Caudate nucleus (tissue), 63 donors: ENCODE measurements at places on chromosomes 16 and 17.
A peak's percentile ranks its signal among the peaks of the same experiment; 100 is the strongest.

GRCh38 chr17:80647746-80648145, 103.1 kb downstream of the RPTOR start:
- DNase-seq: no peak

DNA sequence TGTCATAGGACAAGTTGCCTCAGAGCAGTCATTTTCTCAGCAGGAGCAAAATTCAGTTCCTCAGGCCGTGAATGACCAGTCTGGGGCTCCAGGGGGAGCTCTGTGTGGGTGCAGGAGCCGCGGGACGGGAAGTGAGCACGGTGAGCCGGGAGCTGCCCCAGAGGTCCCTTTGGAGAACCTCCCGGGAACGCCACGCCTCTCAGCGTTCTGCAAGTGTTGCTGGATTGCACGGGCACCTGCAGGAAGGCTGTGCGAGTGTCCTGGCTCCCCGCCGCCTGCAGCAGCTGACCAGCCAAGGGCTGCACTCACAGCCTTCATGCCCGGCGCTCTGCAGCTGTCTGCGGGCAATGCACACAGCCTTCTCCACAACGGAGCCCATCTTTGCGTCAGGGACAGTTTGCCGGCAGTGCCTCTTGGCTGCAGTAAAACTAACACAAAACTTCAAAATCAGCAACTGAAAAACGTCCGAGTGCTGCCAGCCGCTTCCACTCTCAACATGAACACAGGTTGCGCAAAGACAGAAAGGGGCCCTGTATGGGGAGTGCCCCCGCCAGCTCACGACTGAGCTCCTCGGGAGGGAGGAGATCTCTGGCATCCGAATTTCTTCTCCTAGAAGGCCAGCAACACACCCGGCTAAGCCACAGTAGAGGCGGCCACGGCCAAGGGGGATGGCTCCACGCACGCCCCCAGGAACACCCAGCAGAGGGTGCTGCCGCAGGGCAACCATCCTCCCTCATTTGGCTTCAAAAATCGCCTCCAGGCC, 16.0 kb downstream of the NDUFAF8 start:
- DNase-seq: no peak

- DNase-seq: no peak
Measured at GRCh38 chr16:6891496-6891895, 441.1 kb upstream of the RBFOX1 start.

GRCh38 chr16:4601036-4601863, 13.4 kb downstream of the UBALD1 start:
- peak; percentile 36 for DNase-seq

- DNase-seq: no peak
Measured at GRCh38 chr16:777826-778225, 10.4 kb downstream of the RPUSD1 start.

DNA sequence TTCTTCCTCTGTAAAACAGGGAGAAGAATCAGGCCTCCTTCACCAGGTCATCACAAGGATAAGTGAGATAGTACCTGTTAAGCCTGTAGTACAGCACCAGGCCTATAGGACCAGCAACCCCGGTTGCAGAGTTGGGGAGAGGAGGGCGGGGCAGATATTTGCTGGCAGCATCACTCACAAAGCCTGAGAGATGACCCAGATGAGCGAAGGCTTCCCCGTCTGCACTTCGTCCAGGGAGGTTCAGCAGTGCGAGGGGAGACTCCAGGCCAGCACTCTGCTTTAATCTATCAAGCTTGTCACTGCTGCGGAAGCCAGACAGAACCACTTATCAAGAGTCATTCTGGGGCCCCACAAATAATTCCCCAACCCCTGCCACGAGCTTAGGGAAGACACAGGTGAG, 15.8 kb upstream of the RBBP6 start:
- DNase-seq: no peak

- peak; percentile 17 for DNase-seq
Measured at GRCh38 chr17:1908699-1909309, 79.0 kb downstream of the RPA1 start.

- DNase-seq: no peak
Measured at GRCh38 chr16:30958175-30959079, 873 bp downstream of the SETD1A start.

DNA sequence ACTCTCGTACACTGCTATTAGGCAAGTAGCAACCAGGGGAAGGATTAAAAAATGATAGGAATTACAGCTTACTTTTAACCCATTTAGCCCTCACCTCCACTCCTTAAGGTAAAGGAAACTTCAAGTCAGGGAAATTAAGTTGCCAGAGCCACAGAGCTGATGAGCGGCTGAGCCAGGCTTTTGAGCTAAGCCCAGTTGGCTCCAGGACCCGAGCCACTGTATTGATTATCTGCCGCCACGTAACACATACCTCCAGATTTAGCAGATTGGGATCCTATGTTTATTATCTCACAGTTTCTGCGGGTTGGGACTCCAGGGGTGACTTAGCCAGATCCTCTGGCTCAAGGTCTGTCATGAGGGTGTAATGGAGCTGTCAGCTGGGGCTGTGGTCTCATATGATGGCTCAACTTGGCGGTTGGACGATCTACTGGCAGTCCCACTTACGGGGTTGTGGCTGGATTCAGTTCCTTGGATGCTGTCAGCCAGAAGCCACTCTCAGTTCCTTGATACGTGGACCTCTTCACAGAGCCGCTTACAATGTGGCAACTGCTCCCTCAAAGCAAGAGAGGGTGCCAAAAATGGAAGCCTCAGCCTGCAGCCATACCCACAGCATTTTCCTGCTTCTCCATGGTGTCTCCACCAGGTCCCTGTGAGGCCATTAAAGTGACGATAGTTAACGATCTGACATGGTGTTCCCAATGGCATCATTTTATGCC, 57.3 kb downstream of the TMEM186 start:
- DNase-seq: no peak

GRCh38 chr17:68792042-68792685, 163.0 kb downstream of the ABCA8 start:
- DNase-seq: no peak

- DNase-seq: no peak
Measured at GRCh38 chr17:34639706-34640425, 60.5 kb downstream of the TMEM132E start.

DNA sequence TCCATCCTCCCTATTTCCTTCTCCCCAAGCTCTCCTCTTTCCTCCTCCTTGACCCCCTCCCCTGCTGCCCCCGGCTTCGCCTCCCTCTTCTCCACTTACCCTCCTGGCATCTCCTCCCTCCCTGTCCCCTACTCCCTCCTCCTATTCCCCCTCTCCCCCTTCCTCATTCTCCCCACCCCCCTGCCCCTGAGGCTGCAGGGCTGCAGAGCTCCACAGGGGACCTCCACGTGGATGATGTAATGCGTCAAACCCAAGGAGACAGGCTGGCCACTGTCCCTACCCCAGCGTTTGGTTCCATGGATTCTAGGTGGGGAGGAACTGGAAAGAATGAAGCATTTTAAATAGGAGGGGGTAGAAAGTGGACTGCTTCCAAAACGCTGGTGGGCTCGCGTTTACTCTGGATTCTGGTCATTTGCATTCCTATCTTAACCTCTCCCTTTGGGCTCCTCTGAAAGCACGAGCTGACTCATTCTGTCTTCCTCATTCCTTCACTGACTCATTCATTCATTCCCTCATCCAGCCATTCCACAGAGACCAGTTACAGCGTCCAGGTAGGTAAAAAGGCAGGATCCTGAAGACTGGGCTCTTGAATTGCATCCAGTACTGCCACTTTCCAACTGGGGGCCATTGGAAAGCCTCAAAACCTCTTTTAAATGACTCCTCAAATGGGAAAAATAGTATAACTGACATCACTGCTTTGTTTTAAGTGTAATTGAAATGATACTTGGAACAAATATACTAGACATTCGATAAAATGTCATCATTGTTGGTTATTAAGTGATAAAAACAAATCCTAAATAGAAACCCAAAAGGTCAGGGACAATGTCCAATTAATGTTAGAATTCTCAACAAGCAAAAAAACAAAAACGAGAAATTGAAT, 943 bp upstream of the COTL1 start:
- DNase-seq: no peak

- no peak for DNase-seq
Measured at GRCh38 chr16:11094857-11095565, 150.6 kb downstream of the CLEC16A start.

DNA sequence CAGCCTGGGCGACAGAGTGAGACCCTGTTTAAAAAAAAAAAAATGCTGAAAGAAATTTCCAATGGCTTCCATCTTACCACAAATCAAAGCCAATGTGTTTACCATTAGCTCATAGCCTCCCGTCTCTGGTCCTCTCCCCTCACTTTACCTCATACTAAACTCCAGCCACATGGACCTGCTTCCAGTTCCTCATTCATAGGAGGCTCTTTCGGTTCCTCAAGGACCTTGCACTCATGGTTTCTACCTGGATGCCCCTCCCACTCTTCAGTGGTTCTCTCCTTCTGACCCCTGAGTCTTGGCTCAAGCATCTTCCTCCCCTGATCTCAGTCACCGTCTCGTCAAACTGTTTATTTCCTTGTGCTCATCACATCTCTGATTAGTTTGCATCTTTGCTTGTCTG, 3.8 kb upstream of the DEF8 start:
- no peak for DNase-seq

- no peak for DNase-seq
Measured at GRCh38 chr16:84759061-84759460, 59.3 kb downstream of the USP10 start.
